Activated naive CD8-positive, alpha-beta T cell treated with anti-CD3 and anti-CD28 coated beads for 36 hours (primary cell): ENCODE measurements at places on chromosomes 1 and 21.
A peak's percentile ranks its signal among the peaks of the same experiment; 100 is the strongest.

- DNase-seq = no peak
Measured at GRCh38 chr1:239293350-239294110, 92.8 kb upstream of the CHRM3 start.

DNA sequence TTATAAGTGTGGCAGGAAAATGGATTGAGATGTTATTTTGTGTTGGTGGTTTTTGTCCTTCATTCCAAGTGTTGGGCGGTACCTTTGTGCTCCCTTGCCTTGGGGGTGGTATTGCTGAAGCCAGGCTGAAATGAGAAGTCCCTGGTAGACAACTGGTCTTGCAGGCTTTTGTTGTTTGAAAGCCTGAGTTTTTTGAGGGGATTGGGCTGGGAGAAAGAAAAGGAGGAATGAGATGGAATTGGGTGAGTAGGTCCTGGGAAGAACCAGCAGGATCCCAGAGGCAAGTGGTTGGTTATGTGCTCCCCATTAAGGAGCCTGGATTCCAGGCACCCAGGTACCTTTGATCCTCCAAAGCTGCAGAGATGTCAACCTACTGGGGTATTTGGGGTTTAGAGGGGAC lies 93.7 kb upstream of the SLC2A1 start:
- DNase-seq = no peak

DNA sequence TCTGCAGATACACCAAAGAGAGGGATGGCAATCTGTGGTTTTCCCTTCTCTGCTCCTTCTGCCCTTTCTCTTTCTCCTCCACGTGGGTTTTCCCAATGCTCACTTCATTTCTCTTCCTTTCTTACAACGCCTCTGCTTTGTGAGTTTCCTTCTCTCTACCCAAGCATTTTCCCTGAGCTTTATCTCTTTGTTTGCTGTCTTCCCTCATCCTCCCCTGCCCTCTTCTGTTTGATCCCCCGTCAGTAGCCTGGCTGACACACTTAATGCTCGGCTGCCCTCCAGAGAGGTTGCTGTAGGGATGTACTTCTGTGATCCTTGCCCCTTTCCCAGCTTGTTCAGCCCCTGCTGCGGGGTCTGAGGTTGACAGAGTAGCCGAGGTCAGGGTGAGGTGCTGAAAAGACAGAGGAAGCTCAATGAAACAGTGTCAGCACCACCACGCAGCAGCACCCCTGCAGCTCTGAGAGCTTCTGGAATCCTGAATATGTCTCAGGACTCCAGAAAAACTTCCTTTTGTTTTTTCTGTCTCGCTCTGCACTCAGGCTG lies 6.0 kb downstream of the EDARADD start:
- no peak for DNase-seq

GRCh38 chr1:75708910-75709309 lies 15.6 kb upstream of the ACADM start:
- DNase-seq = no peak

DNA sequence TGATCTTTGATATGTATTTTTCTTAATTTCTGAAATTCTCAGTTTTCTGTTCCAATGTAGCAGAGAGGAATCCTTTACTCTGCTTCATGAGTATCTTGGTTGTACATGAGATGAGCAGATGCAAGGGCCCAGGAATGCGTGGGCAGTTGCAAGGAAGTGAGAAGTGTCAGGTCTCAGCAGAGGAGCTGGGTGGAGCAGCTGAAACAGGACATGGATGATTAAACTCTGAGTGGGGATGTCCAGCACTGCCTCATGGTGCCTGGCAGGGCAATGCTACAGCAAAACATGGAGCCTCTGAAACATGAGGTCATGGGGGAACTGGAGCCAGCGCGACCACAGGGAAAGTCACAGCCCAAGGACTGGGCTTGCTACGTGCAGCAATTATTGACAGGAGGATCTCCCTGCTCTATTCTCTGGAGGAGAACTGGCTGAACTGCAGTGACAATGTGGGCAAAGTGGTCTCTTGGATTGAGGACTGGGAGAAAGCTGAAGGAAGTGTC lies 48.4 kb downstream of the COLGALT2 start:
- peak; percentile 27 for DNase-seq

- DNase-seq = no peak
Measured at GRCh38 chr1:153441238-153441755, 19.2 kb downstream of the S100A7 start.

DNA sequence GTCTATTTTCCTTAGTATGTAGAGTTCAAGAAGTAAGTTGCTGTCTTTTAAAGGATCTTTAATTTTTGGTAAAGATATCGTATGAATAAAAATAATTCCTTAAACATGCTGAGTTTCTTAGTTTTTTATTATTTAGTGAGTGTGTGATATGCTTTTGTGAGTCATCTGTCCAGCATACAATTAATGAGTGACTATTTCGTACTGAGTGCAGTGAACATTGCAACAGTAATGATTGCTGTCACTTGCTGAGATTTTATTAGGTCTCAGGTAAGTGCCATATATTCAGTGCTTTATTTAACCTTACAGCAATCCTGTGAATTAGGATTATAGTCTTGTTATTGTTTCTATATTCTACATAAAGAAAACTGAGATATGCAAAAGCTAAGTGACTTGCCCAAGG lies 22.6 kb downstream of the MIGA1 start:
- no peak for DNase-seq

DNA sequence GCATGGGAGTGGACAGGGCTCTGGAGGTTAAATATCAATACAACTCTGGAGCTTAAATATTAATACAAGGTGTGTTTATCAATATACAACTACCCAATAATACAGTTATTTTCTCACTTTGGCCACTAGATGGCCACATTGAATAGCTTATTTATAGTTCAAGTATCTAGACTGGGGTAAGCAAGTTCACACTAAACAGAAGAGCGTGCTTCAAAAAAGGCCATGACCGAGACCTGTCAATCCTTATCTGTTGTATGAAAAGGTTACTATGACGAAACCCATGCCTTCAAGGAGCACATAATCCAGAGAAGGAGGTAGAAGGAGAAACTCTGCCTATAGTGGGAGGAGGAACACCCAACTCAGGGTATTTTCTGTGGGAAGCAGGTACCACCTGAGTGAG lies 29.1 kb downstream of the CHML start:
- no peak for DNase-seq

DNA sequence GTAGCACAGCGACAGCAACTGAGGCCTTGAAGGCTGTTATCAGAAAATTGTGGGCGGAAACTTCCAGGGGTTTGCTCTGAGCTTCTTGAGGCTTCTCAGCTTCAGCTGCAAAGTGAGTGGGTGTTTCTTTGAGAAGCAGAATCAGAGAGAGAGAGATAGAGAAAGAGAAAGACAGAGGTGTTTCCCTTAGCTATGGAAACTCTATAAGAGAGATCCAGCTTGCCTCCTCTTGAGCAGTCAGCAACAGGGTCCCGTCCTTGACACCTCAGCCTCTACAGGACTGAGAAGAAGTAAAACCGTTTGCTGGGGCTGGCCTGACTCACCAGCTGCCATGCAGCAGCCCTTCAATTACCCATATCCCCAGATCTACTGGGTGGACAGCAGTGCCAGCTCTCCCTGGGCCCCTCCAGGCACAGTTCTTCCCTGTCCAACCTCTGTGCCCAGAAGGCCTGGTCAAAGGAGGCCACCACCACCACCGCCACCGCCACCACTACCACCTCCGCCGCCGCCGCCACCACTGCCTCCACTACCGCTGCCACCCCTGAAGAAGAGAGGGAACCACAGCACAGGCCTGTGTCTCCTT lies at the start of gene FASLG:
TSS of gene FASLG (plus strand) at position 233 of the 583 bp plus-strand sequence. CDS start at position 332, 99 bp downstream.
- DNase-seq = peak; percentile 70

- DNase-seq = no peak
Measured at GRCh38 chr1:92975551-92976232, 14.4 kb upstream of the DIPK1A start.

- DNase-seq = peak; percentile 38
Measured at GRCh38 chr1:13725714-13726175, 25.8 kb downstream of the PRDM2 start.

GRCh38 chr1:150149271-150150132 lies at the start of gene PLEKHO1:
PLEKHO1 (plus strand) TSS chr1:150149916; CDS start chr1:150150258, 342 bp downstream.
- DNase-seq = peak; percentile 73

- DNase-seq = no peak
Measured at GRCh38 chr21:41350436-41351155, 11.2 kb upstream of the MX2 start.

GRCh38 chr1:2978691-2979190 lies 42.5 kb upstream of the ACTRT2 start:
- no peak for DNase-seq

GRCh38 chr1:153253076-153253475 lies 6.4 kb upstream of the LORICRIN start:
- DNase-seq = no peak

DNA sequence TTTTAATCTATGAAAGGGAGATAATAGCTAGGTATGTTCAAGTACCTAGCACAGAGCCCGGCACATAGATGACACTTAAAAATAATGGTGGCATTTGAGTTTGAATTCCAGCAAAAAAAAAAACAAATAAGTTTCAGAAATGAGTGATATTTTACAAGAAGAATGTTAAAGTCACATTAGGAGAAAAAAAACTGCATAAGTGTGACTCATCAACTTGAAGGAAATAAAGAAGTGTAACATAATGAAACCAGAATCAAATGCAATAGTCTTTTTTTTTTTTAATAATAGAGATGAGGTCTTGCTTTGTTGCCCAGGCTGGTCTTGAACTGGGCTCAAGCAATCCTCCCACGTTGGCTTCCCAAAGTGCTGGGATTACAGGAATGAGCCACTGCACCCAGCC lies 17.1 kb downstream of the DNASE2B start:
- DNase-seq = no peak

DNA sequence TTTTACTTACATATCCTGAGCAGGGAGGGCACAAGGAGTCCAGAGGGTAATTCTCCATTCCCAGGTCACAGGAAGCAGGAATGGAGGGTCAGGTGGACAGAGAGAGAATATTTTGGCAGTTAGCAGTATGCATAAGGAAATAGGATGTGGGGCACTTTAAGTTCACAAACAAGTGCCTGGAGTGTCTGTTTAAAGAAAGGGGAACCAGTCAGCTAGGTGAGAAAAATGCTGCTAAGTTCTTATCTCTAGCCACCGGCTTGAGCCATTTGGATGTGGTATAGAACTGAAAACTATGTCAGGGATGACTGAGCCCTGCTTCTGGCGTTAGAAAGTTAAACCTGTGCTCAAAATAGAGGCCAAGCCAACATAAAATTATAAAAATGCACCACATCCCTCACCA lies 739.7 kb upstream of the NCAM2 start:
- DNase-seq = no peak

GRCh38 chr1:187691439-187691838 lies 862.7 kb downstream of the PLA2G4A start:
- DNase-seq = no peak

DNA sequence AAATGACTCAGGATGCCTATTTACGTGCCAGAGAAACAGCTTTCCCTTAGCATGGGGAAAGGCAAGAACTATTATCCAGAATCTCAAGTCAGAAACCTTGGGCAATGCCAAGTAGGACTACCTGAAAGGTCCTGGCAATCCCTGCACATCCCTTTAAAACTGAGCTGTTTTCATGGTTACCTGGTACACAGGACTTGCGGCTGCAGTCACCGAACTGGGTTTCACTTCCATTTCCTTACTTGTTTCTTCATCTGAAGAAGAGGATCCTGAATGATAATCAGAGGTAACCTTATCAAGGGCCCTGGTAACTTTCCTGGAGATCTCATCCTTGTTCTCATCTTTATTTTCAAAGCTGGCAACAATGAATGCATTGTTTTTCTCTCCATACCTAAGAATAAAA lies 14.3 kb downstream of the BTG3 start:
- no peak for DNase-seq

DNA sequence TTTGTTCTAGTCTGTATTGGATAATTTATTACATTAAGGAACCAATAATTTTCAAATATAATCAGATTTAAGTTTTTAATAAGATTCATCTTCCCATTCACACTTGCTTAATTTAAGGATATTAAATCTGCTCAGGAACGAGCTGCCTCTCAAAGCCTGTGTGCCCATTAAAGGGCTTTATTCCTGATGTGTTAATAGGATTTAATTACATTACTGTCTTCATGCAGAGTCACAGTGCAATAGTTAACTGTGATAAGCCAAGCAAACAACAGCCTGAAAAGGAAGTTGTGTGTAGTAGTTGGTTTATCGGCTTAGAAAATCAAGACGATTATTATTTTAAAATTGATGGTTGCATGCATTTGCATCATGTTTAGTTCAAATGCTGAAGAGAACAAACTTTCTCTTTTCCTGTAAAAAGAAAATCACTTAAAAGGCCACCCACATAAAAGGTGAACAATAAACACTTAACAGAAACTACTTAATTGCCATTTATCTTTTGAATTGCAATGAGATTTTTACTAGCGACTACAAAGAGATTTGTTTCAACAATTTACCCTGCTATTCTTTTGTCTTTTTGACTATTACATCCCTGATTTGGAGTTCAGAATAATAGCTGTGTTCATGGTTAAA lies 174.6 kb downstream of the RWDD3 start:
- no peak for DNase-seq

GRCh38 chr1:23624440-23624839 lies 65.1 kb upstream of the ID3 start:
- DNase-seq = peak; percentile 74

- DNase-seq = peak; percentile 5
Measured at GRCh38 chr1:186494832-186495271, 33.9 kb upstream of the PDC start.

- DNase-seq = no peak
Measured at GRCh38 chr1:111923766-111924165, 65.7 kb downstream of the KCND3 start.

DNA sequence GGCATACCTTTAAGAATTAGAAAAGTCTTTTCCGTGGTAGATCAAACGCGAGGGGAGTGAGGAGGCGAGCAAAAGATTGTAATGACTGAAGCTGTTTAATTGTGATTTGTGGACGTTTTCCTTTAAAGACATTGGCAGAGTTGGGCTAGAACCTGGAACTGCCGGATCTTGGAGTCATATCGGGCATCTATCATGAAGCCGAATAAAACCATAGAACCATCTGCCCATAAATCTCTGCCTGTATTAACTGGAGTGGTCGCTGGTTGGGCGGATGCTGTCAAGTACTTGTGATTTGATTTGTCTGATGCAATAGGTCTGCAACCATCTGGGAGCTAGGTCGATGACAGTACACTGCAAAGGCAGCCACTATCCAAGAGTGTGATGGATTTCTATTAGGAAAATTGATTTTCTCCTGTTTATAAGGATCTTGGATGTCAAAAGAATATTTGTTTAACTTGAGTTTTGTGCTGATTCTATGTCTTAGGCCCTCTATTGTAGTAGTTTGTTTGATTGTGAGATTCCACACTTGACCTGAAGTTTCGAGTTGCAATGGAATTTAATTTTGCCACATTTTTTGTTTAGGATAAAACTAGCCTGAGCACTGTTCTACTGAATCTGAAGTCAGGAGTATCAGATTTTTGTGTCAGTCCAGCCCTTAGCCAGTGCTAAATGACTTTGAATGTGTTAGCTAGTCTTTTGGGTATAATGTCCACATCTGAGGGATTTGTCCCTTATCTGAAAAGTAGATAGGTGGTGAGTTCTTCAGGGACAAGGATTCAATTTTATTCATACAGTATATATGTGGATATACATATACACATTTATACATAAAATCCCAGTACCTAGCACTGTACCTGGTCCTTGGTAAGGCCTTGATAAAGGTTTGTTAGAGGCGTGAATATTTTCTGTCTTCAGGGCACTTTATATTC lies 1.2 kb downstream of the SARS1 start:
- peak; percentile 55 for DNase-seq
